ENCODE measurements at places on chromosomes 2 and 18.

DNA sequence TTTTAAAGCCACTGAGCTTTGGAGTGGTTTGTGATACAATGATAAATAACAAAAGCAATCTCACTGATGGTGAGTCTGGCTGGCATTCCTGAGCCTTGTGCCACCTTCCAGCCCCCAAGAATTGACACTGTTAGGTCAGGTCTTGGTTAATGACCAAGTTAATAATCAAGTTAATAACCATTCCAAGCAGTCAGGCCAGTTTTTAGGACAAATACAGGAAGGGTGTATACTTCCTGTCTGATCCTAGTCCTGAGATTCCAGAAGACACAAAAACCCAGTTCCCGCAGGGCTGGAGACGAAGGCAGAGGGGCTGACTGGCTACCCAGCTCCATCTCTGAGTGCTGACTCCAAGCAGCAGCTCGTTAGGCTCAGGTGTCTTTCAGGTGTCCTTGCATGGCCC, 74.6 kb upstream of the LAPTM4A start:
- no peak for DNase-seq

DNA sequence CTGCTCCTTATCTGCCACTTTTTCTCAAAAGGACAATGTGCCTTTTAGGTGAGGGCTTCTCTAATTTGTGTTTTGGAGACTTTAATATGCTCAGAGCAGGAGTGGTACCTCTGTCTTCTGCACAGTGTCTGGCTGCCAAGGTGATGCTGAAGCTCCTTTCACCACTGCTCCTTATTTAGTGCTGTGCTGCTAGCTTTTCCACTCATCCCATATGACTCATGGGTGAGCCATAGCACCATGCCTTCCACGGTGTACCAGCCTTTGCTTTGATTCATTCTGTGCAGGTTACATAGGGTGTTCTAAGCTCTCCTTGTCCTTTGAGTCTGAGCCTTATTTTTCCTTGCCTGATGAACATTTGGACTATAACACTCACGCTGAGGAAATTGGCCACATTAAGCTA, 202.4 kb downstream of the ARL6IP6 start:
- no peak for DNase-seq

DNA sequence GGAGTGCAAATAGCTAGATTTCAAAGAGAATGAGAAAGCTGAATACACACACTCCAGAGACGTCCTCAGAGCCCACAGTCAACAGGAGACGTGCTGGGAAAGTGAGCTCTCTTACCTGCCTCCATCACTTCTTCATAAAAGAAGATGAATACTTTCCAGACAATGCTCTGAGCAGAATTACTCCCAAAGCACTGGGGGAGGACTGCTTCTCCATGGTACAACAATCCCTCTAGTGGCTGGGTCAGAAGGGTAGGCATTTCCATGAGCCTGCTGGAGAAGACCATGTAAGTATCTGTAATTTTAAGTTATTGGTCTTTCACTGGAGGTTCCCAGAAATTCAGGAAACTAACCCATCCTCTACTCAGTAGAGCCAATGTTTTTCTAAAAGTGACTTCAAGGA, 190.3 kb downstream of the RBM43 start:
- peak; percentile 45 for DNase-seq

DNA sequence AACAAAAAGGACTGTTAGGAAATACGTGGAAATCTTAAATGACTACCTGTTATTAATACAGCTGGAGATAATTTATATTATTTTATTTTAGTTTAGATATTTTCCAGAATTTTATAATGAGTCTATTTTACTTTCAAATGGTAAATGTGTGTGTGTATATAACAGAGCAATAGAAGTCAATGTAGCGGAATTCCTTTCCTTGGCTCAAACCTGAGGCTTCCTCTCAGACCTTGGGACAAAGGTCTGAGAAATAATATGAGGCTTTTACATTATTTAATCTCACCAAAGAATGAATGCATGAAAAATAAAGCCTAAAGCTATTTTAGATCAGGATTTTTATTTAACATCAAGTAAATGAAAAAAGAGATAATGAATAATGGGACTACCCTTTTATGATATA, 65.7 kb downstream of the SLC8A1 start:
- no peak for DNase-seq

GRCh38 chr18:9671214-9671613, 36.9 kb upstream of the RAB31 start:
- DNase-seq = no peak

GRCh38 chr2:45623098-45623497, 12.0 kb upstream of the SRBD1 start:
- no peak for DNase-seq

- no peak for DNase-seq
These were observed 96.2 kb upstream of the EPAS1 start for GRCh38 chr2:46200861-46201605.

DNA sequence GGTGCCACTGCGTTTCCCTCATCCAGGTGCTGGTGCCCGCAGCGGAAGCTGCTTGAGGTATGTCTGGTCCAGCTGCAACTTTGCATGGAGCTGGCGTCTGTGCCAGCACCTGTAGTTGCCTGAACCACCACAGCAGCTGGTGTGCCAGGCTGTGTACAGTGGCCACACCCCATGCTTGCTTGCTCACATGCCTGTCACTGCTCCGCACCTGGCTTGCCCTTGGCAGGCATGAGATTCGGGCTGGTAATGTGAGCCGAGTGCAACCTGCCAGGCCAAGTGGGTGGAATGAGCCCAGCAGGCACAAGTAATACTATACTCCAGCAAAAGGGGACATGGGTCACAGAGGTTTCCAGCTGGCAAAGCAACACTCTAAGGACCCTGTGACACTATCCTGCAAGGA, 1123.3 kb upstream of the ACVR2A start:
- DNase-seq = no peak

- no peak for DNase-seq
These were observed 246.8 kb upstream of the TNP1 start for GRCh38 chr2:217106650-217107014.

Measured in WERI-Rb-1 (cell line).